ENCODE measurements at places on chromosomes 2 and 18.

DNA sequence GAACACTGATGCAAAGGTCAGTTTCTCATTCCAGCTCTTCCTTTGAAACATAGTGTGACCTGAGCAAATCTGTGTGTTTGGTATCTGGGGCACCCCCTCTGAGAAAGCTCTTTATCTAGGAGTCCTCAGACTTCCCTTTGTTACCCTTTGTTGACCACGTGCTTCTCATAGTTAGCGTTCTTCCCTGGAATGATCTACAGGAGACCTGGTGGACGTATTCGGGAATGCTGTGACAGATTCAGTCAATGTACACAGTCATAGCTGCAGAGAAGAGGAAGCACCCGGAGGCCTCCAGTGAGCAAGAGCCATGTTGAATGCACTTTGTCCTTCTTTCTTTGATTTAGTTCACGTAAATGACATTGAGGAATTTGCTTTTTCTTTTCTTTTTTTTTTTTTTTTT is 10.7 kb upstream of the CHMP1B start:
- DNase-seq, result no peak

DNA sequence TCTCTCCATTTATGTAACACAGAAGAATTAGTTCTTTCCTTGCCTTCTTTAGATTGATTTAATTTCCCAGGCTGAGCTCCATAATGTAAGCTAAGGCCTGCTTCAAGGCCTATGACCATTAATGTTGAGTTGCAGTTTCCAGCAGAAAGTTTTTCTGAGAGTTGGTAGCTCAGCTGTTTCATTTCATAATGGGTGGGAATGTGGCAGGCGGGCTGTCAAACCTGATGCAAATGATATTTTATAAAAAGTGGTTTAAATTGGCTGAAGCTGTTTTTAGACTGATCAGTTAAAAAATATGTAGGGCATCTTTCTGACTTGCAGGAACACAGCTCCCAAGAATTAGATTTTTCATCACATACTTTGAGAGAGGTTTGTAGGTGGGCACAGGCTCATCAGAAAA is 40.4 kb upstream of the FSHR start:
- DNase-seq, result no peak

DNA sequence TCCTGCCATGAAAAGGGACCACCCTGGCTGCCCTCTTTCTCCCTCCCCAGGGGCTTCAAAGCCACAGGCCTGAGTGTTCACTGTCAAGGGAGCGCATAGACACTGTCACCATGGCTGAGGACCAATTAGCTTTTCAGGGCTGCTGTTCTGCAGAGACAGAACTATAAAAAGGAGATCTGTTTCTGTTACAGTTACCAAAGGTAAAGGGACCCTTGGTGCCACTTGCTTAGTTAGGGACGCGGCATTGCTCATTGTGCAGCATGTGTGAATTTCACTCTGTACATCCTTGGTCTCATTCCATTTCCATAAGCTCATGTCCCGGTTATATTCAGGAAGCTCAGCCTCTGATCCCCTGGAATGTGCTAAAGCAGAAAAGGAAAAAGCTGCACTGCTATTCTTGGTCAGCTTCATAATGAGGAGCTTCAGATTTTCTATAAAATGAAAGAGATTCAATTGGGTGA is 55.5 kb upstream of the RNF152 start:
- DNase-seq, result no peak

- no peak for DNase-seq
These were observed 57.6 kb downstream of the EVA1A start for GRCh38 chr2:75503048-75503607.
